ENCODE measurements at places on chromosomes 4 and X. TPM values are rescaled to one million over a fixed set of nuclear protein-coding genes. Genes with fewer than 3 reads are reported as not detected.

- no peaks in the 10 kb centered on the region for H3K36me3 ChIP-seq
- DNase-seq, result no peak
- no peaks in the 10 kb centered on the region for H3K27me3 ChIP-seq
- no peaks in the 10 kb centered on the region for H3K4me1 ChIP-seq
- H3K4me3 ChIP-seq, result no peak overlapping the region
- H3K27ac ChIP-seq, result no peak overlapping the region
Measured at GRCh38 chrX:101482296-101482695, 3.0 kb upstream of the ARMCX4 start.

DNA sequence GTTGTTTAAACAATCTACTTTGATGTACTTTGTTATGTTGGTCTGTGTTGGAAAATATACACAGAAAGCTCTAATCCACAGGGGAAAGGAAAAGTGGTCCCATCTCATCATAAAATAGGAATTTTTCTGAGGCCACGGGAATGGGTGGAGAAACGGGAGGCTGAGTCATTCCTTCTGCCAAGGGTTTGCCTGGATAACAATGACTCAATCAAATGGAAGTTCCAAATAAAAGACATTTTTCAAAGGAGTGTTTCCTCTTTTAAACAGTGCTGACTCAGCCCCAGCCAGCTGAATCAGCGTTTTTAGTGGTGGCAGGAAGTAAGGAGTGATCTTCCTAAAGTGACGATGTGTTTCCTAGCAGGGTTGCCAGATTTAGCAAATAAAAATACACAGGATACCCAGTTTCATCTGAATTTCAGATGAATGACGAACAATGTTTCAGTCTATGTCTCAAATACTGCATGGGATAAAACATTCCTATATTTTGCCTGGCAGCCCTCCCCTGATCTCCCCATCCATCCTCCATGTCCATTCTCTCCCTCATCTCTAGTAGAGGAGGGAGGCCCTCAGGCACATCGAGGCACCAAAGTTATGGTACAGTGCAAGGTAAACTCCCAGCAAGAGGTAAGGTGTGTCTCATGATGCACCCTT, 345.4 kb upstream of the GATB start:
- no peak overlapping the region for H3K27ac ChIP-seq
- H3K27me3 ChIP-seq, result no peaks in the 10 kb centered on the region
- H3K4me1 ChIP-seq, result peaks cover 2% of the 10 kb centered on the region
- H3K36me3 ChIP-seq, result no peaks in the 10 kb centered on the region

DNA sequence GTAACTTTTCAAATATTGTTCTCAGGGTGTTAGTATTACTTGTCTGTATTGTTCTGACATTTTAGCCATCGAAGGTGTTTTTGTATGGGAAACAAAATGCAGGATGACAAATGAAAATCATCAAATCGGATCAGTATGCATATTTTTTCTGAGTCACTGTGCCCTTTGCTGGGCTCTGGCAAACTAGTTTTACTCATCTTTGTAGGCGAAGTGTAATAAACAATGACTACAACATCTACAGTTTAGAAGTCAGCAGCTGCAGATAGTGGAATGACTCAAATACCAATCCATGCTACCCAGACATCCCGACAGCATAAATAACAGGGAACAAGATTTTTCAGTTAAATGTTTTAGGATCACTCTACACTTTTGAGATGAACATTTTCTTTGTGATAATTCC, 557.3 kb upstream of the TENM3 start:
- no peaks in the 10 kb centered on the region for H3K36me3 ChIP-seq
- DNase-seq, result no peak
- no peaks in the 10 kb centered on the region for H3K27me3 ChIP-seq
- no peak overlapping the region for H3K27ac ChIP-seq
- no peak overlapping the region for H3K4me3 ChIP-seq

The HTN3 gene
- not detected for total RNA-seq

GRCh38 chrX:129614481-129615255, 40.1 kb downstream of the APLN start:
- H3K27ac ChIP-seq, result no peak overlapping the region
- no peak for DNase-seq
- no peaks in the 10 kb centered on the region for H3K36me3 ChIP-seq
- H3K27me3 ChIP-seq, result no peaks in the 10 kb centered on the region

- no peak for DNase-seq
- no peak overlapping the region for H3K27ac ChIP-seq
- peaks cover 43% of the 10 kb centered on the region for H3K36me3 ChIP-seq
Measured at GRCh38 chr4:48898733-48899431, 7.7 kb downstream of the OCIAD2 start.

The TNMD gene
- not detected for total RNA-seq

Data from lower lobe of right lung (tissue), 2 donors.